ENCODE measurements at places on chromosomes 3 and 15.

DNA sequence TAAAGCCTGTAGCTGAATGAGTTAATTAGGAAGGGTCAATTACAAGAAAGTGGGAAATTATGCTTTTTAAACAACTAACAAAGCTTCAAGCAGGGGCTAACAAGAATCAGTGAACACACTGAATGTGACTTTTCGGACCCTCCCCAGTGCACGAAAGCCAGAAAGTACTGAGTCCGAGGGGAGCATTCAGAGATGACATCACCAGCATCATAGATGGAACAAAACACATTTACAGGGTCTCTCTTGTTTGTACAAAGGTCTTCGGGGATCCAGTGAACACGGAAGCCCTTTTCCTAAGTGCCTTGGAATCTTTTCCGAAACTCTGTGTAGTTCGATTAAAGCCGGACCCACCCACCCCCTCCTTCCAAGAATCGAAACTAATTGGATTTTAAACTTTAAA, 829 bp downstream of the DCP1A start:
- no peak for DNase-seq

DNA sequence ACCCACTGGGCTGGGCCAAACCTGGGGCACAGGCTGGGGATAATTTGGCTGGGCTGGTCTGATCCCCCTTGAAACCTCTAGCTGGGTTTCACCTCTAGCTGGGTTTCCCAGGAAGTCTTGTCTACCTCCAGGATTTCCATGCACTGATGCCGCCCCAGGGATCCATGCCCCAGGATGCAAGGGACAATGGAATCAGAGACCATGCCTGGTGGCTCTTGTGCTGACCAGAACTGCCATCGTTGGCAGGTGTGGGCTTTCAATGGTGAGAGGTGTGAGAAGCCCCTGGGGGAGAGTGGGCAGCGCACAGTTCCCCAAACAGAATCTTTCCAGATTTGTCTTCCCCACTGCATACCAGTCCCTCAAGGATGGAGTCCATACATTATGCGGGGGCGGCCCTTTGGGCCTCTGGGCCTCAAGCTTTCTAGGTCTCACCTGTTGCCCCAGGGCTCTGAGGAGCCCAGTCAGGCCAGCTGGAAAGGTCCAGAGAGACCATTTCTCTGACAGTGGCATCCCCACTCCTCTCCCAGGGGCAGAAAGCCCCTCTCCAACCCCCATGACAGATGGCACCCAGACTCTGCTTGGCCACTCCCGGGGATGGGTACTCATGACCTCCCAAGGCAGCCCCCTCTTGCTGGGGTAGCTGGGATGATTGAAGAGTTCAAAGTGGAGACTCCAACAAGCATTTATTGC, 35.4 kb downstream of the EPHB3 start:
- no peak for DNase-seq

GRCh38 chr3:171531716-171532115, 71.5 kb upstream of the TNIK start:
- no peak for DNase-seq

DNA sequence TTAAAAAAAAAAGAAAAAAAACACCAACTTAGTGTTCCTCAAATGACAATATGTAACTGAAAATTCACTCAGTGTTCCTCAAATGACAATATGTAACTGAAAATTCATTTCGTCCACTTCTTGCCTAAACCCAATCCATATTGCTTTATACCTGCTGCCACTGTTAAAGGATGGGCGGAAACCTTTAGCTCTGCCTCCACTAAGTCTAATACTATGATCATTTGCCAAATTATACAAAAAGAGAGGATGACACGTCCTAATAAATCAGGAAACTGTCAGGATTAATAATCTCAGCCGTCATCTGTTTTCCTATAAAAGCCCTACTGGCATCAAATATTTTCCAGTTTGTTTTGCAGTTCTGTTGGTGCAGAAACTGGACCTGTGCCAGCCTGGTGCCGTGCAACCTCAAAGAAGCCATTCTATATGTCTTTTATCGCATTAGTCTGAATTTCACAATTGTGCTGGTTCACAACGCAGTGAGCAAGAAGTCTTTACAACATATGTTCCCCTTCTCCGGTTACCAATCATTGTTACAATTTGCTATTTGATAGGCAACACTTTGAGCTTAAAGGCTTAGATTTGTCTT, 160.4 kb upstream of the KCNH8 start:
- DNase-seq, result no peak

DNA sequence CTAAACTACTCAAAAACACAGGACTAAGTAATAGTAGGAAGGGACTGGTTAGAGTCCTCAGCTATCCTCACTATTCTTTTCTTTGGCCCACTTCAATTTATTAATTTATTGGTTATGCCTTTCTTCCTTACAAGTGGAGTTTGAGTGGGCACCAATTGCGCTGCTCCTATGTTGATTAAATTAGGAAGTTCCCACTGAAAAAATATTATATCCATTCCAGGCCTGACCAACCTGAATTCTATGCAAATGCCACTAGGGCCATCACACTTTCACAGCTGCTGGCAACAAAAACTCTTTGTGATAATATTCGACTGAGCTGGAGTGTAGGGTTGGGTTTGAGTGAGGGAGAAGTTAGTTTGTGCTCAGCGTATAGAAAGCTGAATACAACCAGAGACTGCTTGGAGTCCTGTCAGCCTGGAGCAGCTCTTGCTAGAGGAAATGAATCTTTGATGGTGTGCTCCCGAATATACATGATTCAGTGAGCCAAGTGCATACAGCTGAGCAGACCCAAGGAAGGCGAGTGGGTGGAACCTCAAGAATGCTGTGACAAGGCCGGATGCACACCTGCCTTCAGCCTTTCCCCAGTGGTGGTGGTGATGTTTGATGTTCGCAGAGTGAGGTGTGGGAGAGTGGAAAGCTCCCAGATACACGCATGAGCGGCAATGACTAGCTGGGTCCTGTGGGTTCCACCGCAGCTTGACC, 1.5 kb downstream of the ARHGEF3 start:
- DNase-seq, result peak; percentile 78

DNA sequence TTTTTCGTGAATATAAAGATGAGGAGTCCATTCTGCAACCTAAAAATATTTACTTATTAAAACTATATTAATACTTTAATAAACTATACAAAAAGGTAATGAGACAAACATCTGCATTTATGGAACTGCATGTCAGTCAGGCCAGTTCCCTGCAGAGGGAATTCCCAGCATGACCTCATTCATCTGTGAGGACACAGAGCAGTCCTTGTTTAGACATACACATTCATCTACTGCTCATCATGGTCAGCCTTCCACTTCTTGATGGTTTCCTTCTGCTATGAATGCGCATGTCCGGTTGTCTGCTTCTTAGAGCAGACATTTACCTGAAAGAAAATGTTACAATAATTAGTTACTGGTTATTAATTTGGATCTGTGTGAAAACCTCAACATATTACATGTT, 3.3 kb upstream of the ACTR8 start:
- no peak for DNase-seq

GRCh38 chr15:60328852-60329443, 68.8 kb downstream of the ANXA2 start:
- peak; percentile 23 for DNase-seq

- peak; percentile 64 for DNase-seq
Measured at GRCh38 chr3:120344349-120344748, 4.8 kb downstream of the LRRC58 start.

- DNase-seq, result no peak
Measured at GRCh38 chr3:195910499-195910845, 2.1 kb upstream of the TNK2 start.

DNA sequence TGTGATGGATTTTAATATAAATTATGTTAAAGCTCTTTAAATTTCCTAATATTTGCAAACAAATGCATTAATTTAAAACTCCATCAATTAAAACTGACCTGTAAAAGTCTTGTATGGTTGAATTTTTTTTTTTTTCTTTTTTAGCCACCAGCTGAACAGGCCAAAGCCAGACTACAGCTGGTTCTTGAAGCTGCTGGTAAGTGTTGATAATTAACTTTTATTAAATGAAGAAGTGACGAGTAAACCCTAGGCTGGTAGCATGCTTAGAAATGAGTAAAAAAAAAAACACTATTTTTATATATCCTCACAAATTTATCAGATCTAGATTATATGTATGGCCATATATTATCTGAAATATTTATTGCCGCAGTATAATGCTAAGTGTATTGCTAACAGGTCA, 216.3 kb upstream of the MLF1 start:
- DNase-seq, result no peak

GRCh38 chr3:124412644-124413043, 317.6 kb upstream of the UMPS start:
- no peak for DNase-seq

- DNase-seq, result no peak
Measured at GRCh38 chr3:181770296-181770695, 58.6 kb downstream of the SOX2 start.

DNA sequence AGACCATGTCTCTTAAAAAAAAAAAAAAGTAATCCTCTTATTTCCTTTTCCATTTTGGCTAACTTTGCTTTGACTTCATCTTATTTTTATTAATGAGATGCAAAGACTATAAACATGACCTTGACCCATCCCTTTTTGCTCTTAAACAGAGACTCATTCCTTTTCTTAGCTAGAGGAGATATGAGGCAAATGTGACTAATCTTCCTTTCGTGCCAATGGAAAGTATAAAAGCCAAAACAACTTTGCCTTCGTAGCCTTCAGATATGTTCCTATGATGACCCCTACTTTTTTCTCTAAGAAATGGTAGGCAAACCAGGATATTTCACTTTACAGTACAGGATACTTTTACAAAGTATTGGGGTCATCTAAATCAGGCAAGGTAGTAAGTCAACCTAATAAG, 36.9 kb upstream of the GOLGB1 start:
- DNase-seq, result no peak

DNA sequence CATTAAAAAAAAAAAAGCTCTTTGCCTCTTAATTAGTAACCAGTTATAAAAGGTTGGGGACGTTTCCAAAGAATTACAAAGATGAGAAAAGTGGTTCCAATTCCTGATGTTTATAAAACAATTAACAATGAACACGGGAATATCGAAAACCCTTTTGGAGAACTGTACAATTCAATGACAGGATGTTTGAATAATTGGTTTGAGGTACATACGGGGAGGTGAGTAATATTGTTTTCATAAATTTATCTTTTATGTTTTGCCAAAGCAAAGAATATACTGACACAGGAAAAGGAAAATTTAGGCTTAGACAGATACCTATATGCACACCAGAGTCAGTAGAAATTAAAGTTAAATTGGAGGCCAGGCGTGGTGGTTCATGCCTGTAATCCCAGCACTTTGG, 94.6 kb upstream of the LMOD3 start:
- no peak for DNase-seq

GRCh38 chr3:43855674-43856299, 165.0 kb downstream of the ABHD5 start:
- DNase-seq, result peak; percentile 21

DNA sequence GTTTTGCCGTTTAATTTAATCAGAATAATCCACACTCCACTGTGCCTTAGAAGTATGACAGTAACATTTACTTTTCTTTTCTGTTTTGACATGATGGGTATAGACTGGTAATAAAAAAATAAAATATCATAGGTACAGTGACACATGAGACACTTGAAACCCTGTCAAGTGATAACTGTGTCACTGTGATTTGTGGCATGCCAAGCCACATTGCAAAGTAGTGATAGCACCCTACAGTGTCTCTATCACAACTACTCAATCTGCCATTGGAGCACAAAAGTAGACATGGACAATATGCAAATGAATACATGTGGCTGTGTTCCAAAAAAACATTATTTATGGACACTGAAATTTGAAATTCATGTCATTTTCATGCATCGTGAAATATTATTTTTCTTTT, 22.5 kb downstream of the GATM start:
- DNase-seq, result no peak

- peak; percentile 3 for DNase-seq
Measured at GRCh38 chr3:128619146-128619890, 31.3 kb downstream of the RPN1 start.

GRCh38 chr3:153820035-153820434, 301.2 kb upstream of the ARHGEF26 start:
- no peak for DNase-seq

- DNase-seq, result peak; percentile 32
Measured at GRCh38 chr3:15399970-15400369, 27.4 kb downstream of the METTL6 start.

- DNase-seq, result peak; percentile 4
Measured at GRCh38 chr3:121883507-121883906, 10.7 kb upstream of the SLC15A2 start.

- DNase-seq, result no peak
Measured at GRCh38 chr15:80208758-80209734, 43.0 kb downstream of the CTXND1 start.

GRCh38 chr3:42302924-42303634, 37.1 kb upstream of the CCK start:
- DNase-seq, result no peak

DNA sequence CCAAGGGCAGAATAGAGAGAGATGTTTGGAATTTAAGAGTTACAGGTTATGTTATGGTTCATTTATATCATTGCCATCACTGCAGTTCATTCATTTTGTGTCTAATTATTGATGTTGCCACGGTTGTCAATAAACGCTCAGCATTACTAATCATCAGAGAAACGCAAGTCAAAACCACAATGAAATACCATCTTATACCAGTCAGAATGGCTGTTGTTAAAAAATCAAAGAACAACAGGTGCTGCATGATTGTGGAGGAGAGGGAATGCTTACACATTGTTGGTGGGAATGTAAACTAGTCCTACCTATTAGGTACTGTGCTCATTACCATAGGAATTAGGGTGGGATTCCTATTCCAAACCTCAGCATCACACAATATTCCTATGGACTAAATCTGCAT, 350.5 kb downstream of the TIGIT start:
- DNase-seq, result no peak

GRCh38 chr3:4722103-4722502, 229.0 kb downstream of the ITPR1 start:
- peak; percentile 55 for DNase-seq

- no peak for DNase-seq
Measured at GRCh38 chr3:61288446-61288845, 37.2 kb upstream of the FHIT start.

DNA sequence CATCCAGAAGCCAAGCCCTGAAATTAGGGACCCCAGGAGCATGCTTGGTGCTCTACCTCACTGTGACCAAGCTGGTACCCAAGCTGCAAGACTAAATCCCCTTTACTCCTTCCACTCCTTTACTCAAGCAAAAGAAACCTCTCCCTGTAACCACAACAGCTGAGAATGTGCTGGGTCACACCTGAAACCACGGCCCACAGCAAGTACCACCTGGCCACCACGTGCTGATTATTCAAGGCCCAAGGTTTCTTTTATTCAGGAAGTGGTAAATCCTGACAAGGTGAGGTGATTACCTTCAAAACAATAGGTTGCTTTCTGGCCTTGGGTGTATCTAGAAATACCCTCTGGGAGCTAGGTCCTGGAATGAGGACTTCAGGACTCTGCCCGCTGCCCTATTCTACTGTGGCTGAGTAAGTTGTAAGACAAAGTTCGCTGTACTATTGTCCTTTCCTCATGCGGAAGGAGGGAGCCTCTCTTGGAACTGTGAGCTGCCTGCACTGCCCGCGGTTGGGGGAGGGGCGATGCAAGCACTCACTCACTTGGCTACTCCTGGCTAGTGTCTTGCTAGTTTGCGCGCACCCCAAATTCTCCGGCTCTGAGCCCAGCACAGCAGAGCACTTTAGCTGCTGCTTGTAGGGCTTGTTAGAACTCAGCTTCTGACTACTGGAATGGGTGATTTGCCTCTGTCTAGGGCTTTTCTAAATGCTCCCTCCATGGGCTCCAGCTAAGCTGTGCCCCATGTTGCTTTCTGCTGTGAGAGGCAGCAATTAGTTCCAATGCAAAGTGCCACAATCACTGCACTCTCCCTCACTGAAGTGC, 487.1 kb upstream of the CNTN3 start:
- DNase-seq, result no peak
